NB4 (cell line): ENCODE measurements at places on chromosomes 16 and 17.

GRCh38 chr16:80274576-80275191 is 266.1 kb upstream of the DYNLRB2 start:
- DNase-seq, result no peak

DNA sequence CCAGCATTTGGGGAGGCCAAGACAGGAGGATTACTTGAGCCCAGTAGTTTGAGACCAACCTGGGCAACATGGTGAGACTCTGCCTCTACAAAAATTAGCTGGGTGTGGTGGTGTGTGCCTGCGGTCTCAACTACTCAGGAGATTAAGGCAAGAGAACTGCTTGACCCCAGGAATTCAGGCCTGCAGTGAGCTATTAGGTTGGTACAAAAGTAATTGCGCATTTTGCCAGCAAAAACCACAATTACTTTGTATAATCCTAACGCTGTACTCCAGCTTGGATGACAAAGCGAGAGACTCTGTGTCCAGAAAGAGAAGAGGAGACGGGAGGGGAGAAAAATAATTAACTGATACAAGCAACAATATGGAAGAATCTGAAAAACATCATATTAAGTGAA is 32.7 kb downstream of the YWHAE start:
- DNase-seq, result no peak

DNA sequence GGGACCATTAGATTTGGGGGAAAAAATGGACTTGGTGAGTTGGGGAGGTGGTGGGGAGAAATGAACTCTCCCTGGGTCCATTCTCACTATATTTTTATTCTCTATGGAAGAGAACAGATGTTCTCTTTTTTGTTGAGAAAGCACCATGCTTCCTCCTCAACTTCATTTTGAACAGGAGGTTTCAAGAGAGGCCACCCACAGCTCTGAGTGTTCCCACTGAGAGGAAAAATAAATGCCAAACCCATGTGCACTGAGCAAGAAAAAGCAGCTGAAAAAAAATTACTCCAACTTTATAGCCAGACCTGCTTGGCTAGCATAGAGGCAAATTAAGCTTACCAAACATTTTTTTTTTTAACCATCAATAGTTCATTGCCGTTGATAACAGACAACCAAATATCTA is 883.6 kb downstream of the KCNJ2 start:
- no peak for DNase-seq

- peak; percentile 54 for DNase-seq
These were observed at the start of gene WNT3 for GRCh38 chr17:46818316-46818928. TSS of gene WNT3 (minus strand) at chr17:46818692. CDS start at chr17:46818597, 95 bp downstream.

DNA sequence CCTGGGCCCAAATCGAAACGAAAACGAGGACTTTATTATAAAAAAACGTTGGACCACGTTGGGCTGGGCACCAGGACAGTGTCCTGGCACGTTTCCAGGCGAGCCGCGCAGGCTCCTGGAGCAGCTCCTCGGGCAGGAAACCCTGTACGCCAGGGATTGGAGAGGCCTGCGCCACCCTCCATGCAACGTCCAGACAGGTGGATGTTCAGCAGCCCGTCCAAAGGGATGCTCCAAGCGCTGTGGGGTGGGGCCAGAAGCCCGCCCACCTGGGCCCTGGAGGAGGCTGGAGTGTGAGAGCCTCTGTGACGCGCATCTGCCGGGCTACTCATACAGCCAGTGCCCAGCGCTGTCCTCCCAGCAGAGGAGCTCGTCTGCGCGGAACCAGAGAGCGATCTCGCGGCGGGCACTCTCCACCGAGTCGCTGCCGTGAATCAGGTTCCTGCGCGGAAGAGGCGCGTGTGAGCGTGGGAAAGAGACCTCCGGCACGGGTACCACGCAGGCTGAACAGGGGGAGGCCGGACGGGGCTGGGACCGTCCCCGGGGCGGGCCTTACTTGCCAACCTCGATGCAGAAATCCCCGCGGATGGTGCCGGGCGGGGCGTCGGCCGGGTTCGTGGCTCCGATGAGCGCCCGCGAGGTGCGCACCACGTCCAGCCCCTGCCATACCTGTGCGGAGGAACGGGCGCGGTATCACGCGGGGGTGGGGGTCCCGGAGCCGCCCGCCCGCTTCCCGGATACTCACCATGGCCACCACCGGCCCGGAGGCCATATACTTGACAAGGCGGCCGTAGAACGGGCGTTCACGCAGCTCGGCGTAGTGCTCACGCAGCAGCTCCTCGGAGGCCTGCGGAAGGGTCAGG is 785 bp downstream of the NME3 start:
- DNase-seq, result no peak

- DNase-seq, result peak; percentile 80
These were observed 50.0 kb upstream of the CAPN15 start for GRCh38 chr16:477301-478157.

GRCh38 chr17:48478224-48479013 is 48.4 kb upstream of the SKAP1 start:
- DNase-seq, result peak; percentile 37

GRCh38 chr16:15576960-15577958 is 65.7 kb downstream of the MARF1 start:
- DNase-seq, result no peak
